Activated CD4-positive, CD25-positive, alpha-beta regulatory T cell treated with anti-CD3 and anti-CD28 coated beads, Interleukin-2, amount 50 U/mL, for 72 hours (primary cell): ENCODE measurements at places on chromosomes 6 and 20.

- DNase-seq: no peak
These were observed 60.6 kb downstream of the ZNF831 start for GRCh38 chr20:59224236-59224635.

DNA sequence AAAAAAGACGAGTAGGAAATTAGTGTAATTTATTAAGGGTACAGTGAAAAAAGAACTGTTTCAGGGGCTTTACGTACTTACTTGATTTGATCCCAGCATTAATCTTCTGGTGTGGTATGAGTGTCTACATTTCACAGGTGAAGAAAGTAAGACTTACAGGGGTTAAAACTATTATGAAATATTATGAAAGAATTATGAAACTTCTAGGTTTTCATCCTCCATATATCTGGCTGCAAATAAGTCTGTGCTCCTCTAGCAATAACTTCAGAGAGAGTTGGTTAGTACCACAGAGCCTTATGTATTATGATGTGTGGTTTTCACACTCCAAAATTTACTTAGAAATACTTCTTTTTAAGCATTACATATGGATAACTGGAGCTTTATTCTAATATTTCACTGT, 41.9 kb downstream of the ZFAND3 start:
- no peak for DNase-seq

DNA sequence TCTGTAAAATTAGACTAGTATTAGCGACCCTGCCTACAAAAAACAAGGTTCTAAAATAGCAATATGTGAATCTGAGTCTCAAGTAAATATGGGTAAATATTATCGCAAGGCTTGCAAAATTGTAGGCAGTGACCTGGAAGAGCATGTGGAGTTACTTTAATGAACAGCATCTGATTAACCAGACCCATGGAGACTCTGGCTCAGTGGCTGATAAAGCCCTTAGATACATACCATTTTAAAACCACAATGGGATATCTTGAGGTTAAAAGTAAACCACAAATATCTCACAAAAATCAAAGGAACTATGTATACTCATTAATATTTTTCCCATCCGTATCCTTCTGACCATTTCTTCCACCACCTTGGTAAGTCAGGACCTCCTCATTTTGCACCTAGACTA, 187.0 kb downstream of the MTFR2 start:
- no peak for DNase-seq

DNA sequence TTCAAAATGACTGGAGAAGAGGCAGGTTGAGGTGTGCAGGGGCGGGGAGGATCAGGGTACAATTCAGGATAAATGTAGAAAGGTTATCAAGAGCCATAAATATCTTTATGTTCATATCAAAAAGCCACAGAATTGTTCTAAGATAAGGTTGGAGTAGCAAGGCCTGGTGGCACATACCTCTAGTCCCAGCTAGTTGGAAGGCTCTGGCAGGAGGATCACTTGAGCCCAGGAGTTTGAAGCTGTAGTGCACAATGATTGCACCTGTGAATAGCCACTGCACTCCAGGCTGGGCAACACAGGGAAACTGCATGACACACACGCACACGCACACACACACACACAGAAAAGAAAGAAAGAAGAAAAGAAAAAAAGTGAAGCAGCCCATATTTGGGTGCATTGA, 194.8 kb downstream of the GRIK2 start:
- DNase-seq: no peak

DNA sequence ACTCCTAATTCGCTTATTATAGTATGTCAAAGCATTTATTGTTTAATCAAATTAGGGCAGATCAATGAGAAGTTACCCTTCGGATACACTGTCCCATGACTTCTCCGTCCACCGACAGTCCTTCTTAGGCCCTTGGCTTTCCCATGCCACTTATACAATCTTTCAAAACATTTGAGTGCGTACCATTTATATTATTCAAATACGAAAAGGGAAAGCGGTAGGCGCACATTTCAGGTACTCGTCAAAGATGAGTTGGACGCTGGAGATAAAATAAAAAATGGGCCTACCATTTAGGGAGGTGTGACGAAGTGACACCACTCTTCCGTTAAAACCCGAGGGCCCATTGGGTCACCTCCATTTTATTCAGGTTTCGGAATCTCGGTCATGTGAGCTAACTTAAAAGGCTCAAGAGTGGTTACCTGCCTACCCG, 542 bp upstream of the AFG1L start:
- no peak for DNase-seq

- DNase-seq: no peak
These were observed 140.3 kb downstream of the BCAS1 start for GRCh38 chr20:53929974-53930650.

- no peak for DNase-seq
These were observed 9.5 kb downstream of the DNPH1 start for GRCh38 chr6:43219814-43220213.

GRCh38 chr20:6908673-6909072, 141.2 kb downstream of the BMP2 start:
- DNase-seq: no peak

GRCh38 chr6:139534472-139535115, 160.1 kb upstream of the CITED2 start:
- no peak for DNase-seq

DNA sequence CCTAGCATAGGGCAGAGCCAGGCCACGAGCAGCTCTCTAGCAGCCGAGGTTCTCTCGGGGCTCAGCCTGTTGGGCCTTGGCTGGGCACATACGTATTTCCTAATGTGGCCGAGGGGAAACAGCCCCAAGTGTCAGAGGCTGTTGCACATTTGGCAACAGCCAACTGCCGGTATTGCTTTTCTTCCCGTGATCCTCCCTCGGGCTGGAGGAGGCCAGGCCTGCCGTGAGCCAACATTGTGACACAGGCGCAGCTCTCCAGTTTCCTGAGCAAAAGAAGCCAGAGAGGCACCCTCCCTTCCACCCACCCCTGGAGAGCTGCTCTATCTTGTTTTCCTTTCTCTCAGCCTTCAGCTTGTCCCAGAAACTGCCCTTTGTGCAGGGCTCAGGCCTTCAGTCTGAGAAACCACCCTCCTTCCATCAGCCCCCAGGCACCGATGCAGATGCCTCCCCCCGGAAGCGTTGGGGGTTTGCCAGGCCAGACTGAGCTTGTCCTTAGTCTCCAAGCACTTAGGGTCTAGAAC, 5.1 kb upstream of the BPI start:
- DNase-seq: no peak

DNA sequence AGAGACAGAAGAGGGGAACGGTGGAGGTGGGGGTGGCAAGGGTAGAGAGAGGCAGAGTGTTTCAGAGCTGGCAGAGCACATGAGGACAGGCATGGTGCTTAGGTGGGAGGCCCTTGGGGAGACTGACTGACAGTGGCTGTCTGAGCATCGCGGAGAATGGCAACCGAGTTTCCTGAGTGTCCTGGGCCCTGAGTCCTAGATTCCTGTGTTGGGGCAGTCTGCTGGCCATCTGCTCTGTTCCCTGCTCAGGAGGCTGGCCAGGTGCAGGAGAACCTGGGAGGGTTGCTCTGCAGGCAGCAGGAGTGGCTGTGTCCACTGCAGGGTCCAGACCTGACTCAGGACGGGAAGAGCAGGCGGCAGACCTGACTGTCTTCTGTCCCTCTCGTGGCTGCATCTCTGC, 248.9 kb downstream of the LRFN2 start:
- no peak for DNase-seq

DNA sequence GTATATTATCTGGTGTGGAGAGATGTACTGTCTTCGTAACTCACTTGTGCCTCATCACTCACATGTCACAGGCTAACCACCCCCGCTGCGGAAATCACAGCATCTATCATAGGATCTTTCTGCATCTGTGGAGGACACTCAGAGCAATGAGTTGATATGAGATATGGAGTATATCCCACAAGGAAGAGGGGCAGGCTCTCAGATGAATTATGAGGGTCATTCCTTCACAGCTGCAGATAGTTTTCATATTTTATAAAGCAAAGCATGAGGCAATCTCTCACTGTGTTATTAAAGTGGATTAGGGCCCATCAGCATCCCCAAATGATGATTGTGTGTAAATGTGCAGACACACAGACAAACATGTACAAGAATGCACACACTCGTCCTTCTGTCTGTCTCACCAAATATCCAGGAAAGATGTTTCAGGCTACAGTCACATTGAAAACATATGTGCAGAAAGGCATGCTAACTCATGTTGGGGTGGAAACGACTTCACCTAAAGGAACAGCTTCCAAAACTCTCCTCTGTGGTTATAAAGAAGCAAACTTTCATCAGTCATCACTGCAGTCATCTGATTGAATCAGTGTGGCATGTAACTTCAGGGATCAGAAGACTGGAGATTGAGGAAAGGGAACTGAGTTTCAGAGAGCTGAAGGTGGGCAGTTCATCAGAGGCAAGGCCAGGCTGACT, 164.7 kb downstream of the FOXC1 start:
- DNase-seq: no peak

DNA sequence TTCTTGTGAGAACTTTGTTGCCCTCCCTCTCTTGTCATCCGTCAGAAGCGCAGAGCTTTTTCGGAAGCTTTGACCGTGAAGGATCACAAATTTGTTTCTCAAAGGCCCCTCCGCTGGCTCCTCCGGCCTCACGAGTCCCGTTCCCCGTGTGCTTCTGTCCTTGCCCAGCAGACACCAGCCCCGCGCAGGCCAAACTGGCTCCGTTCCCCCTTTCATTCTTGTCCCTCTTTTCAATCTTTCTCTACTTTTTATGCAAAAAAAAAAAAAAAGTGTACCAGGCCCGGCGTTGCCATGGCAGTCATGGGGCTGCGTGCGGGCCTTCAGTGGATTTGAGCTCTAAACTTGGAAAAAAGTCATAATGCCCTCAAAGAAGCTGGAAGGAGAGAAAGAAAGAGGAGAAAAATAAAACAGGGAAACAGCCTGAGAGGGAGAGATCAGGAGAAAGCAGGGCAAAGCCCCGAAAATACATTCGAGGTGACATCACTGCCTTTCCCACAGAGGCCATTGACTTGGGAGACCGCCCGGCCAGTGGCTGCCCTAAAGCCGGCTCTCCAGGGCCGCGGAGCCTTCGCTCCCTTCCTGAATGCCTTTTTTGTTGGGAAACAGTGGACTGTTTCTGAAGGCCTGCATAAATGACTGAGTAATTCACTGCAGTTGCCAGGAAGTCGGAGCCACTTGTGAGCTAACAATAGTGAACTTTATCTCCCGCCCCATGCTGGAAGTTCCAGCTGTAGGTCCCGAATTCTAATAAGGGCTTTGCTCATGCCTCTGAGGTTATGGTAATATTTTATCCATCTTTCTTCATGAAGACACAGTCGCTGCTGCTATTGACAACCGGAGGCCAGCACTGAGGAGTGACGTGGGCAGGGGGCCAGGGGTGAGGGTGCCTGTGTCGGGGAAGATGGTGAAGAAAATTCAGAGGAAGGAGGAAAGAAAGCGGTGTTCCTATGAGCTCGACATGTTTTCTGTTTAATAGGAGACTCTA, 670.9 kb downstream of the QKI start:
- no peak for DNase-seq

DNA sequence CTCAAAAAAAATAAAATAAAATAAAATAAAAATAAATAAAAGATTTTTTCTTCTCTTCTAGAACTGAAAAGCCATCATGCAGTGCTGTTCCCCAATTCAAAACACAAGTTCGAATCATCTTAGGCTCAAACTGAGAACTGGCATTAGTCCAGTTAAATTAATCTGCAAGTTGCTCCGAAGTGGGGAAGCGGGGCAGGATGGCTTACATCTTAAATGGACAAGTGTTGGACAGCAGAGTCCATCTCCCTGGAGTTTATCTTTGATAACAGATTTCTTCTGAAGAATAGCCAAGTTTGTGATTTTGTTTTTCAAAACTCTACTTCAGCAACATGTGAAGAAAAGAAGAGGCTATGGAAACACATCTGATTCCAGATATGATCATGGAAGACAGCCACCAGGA, 111.3 kb upstream of the ASF1A start:
- no peak for DNase-seq

DNA sequence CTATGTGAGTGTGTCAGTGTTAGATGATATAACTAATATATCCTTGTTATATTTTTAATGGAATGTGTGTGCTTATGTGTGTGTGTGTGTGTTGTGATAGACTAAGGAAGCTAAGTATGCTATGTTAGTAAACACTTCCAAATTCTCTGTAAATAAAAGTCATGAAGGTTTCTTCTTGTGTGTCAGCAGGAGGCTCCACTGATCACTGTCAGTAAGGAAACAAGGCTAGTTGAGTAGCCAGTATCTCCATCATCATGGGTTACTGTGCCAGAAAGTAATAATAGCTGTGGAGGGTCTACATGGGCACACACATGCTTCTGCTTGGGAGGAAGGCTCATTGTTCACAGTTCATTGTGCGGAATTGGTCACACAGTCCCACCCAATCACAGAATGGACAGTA, 302.8 kb upstream of the RNF217 start:
- no peak for DNase-seq

GRCh38 chr6:73579389-73579788, 58.6 kb upstream of the EEF1A1 start:
- DNase-seq: no peak

- no peak for DNase-seq
These were observed 31.5 kb downstream of the SERPINB1 start for GRCh38 chr6:2810092-2810671.

DNA sequence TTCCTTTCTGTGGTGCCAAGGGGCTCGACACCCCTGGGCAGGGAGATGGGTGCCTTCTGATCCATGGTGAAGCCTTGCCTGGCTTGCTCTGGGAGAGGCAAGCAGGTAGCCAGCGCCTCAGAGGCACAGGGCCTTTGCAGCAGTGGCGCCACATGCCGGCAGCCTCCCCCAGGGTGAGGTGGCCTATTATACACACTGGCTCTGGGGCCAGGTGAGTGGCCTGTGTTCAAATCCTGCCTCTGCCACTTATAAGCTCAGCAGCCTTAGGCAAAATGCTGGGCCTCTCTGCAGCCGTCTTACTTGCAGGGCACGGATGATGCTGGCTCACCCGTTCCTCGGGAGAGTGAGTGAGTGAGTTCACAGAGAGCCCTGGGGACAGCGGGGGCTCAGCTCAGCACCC, 176.9 kb downstream of the TFAP2C start:
- no peak for DNase-seq

DNA sequence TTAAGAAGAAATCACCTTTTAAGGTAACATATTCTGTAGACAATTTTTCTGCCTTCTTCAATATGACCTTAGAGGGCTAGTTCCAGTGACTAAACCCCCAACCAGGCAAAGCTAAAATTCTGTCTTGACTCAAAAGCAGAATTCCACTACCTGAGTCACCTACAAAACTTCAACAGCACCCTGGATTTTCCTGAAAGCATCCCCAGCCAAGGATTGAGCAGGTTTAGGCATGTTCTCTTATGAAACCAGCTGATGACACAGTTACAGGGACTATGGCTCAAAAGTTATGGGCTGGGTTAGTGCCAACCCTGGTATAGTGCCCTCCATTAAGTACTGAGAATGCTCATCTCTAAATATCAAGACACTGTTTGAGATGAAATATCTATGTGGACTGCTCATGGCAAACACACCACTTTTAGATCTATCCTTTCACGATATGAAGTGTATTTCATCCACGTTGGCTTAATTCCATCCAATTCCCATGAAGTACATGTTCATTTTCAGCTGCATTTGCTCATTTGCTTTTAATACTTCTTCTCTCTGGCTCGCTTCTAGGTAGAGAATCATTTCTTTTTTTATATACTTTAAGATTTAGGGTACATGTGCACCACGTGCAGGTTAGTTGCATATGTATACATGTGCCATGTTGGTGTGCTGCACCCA, 53.6 kb upstream of the TNFAIP3 start:
- no peak for DNase-seq

GRCh38 chr6:69816026-69816425, 19.2 kb upstream of the LMBRD1 start:
- DNase-seq: no peak

- DNase-seq: no peak
These were observed 41.5 kb upstream of the FAM83B start for GRCh38 chr6:54805077-54805476.

GRCh38 chr6:167311286-167311685, 13.6 kb upstream of the TTLL2 start:
- DNase-seq: no peak

- no peak for DNase-seq
These were observed 483.5 kb downstream of the UTRN start for GRCh38 chr6:144768551-144769075.
